Daoy (cell line): ENCODE measurements at places on chromosomes 7 and 10. TPM values are rescaled to one million over a fixed set of nuclear protein-coding genes. Genes with fewer than 3 reads are reported as not detected.

GRCh38 chr7:130363026-130363847 is 17.1 kb upstream of the CPA1 start:
- DNase-seq: peak; percentile 100

- DNase-seq: peak; percentile 82
Measured at GRCh38 chr7:108079648-108080591, 50.2 kb downstream of the LAMB4 start.

DNA sequence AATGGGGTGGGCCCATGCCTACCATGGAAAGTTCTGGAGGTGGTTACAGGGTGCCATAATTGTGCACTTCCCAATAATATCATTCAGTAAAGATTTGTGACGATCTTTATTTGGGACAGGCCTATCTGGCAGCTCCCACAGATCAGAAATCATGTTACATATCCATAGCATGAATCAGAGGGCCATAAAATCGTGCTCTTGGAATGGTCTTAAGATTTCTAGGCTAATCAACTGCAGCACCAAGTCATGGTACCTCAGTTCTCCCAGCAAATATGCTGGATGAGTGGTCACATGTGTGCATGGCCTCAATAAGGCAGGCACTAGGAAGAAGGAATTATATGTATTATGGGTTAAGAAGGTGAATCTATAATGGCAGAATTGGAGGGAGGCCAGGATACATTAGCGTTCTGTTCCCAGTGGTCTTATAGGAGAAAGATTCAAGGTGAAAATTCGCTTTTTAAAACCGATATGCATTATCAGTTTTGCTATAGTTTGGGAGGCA is 134.7 kb downstream of the NRP1 start:
- no peak for DNase-seq

DNA sequence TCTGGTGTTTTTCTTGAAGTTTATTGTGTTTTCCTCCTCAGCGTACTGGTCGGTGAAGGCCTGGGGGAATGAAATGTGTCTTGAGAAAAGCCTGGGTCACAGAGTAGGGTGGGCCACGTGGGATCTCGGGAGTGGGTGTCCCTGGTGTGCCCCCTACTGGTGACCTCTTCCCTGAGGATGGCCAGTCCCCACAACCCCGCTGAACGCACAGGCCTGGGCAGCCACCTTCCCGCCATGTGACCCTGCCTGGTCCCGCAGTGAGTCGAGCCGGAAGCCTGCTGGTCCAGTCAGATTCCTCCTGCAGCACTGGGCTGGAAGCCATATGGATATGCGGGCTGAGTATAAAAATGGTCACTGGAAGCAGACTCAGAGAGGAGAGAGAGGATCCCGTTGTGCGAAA is 52.9 kb upstream of the GNA12 start:
- DNase-seq: no peak

DNA sequence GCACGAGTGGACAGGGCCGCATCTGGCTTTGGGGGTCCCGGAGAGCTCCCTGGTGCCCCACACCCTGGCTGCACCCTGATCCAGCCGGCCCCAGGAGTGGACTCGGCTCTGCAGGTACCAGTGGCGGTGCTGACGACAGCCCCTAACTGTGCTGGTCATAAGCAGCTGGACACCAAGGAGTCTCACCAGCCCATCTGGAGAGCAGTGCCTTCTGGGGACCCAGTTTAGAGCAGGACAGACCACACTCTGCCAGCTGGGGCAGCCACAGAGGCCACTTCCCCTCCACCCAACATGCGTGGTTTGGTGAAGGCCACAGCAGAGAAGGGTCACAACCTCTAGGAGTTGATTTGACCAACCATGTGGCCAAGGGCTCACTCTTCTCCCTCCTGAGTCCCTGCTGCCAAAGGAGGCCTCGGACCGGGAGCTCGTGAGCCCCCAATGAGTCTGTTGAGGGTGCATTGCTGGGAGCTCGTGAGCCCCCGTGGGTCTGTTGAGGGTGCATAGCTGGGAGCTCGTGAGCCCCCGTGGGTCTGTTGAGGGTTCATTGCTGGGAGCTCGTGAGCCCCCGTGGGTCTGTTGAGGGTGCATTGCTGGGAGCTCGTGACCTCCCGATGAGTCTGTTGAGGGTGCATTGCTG is 16.0 kb upstream of the INPP5A start:
- DNase-seq: no peak

GRCh38 chr10:1573981-1574380 is 163.3 kb downstream of the ADARB2 start:
- DNase-seq: no peak

- peak; percentile 55 for DNase-seq
Measured at GRCh38 chr7:157402911-157403534, 66.2 kb downstream of the DNAJB6 start.

SYT15B gene
- total RNA-seq: 0.09 TPM in 1 of 2 replicates, not detected in the other

IGF2BP3 gene
- 277 and 349 TPM in 2 replicates for total RNA-seq

ACSM6 gene
- total RNA-seq: not detected in 2 replicates
